ENCODE measurements at places on chromosomes 2 and 18. TPM values are rescaled to one million over a fixed set of nuclear protein-coding genes. Genes with fewer than 3 reads are reported as not detected.

DPP4 gene
- total RNA-seq, result 0.59 TPM

- DNase-seq, result no peak
Observed at GRCh38 chr2:200604571-200605255, 18.9 kb downstream of the AOX1 start.

DNA sequence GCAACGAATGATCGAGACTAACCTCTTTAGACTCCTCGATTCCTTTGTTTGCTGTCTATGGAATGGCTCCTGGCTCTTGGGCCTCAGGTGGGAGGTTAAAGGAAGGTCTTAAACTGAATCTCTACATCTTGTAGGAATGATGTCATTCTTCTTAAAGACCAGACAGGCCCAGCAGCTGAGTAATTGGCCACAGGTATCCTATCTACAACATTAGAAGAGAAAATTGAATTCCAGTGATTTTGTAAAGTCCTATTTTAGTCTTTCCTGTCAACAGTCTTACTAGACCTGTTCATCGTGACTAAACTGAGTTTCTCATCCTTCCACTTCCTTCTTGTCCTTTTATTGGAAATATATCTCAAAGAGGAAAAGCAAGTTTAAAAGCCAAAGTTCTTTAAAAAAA lies 274.8 kb downstream of the ALPK2 start:
- no peak for DNase-seq

DAW1 gene
- total RNA-seq, result 1.6 TPM

SCN9A gene
- total RNA-seq, result 47.3 TPM

GRCh38 chr2:3309496-3310355 lies 67.9 kb downstream of the EIPR1 start:
- no peak for DNase-seq

GRCh38 chr2:173118395-173118794 lies 42.7 kb downstream of the MAP3K20 start:
- no peak for DNase-seq

KCNIP3 gene
- 0.26 TPM for total RNA-seq

GRCh38 chr2:6683516-6683915 lies 182.2 kb downstream of the CMPK2 start:
- no peak for DNase-seq

DNA sequence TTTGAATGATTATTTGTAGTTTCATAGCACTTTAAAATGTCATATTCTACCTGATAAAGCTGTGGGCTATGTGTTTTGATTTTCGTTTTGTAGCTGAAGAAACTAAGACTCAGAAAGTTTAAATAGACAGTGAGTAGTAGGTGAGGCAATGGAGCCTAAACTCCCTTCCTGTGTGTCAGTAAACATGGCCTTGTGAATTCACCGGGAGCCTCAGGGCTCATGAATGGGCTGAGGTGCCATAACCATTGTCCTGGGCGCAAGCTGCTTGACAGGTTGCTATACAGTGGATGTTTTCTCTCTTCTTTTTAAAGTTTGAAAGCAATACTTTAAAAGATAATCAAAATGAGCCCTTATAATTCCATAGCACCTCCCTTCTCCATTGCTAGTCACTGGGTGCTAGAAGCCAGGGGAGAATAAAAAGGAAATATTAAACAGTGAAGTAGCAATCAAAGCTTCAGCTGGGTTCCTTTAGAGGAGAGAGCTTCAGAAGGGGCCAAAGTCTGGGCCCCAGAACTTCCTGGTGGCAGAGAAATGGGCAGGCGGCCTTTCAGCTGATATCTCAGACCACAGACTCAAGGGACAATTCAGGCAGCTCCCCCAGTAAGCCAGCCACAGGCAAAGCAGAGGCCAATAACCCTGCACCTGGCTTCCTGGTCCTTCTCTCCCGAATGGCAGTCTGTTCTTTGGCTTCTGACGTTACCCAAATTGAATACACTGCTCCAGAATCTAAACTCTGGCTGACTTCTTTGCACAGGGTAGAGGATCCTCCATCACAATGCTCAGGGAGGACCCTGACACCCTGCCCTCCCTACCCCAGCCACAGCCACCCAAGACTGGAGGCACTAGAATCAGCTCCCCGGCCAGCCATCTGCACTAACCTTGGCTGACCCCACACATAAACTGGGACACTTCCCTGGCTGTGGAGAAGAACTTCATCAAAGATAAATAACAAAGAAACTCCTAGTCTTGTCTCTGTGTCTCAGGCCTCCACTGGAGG lies 51.8 kb upstream of the NPAS2 start:
- DNase-seq, result no peak

- DNase-seq, result no peak
Observed at GRCh38 chr18:54197747-54198411, 26.6 kb downstream of the MBD2 start.

SLC66A3 gene
- total RNA-seq, result 12.1 TPM

- DNase-seq, result no peak
Observed at GRCh38 chr2:18339326-18339725, 221.1 kb downstream of the RDH14 start.

DNA sequence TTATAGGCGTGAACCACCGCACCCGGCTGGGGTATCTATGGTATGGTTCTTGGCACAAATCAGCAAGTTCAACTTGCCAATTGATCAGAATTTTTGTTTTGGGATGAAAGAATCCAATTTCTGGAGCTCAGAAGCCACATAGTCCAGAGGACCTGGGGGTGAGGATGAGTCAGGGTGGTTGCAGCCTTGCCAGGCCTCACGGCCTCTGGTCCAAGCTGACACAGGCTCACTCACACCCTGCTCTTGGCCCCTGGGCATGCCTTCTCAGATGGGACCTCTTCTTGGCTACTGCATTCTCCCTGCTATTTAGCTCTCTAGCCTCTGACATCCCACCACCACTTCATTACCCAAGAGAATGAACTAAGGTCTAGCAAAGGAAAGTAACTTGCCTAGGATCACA lies 16.3 kb downstream of the CAPG start:
- no peak for DNase-seq

DNA sequence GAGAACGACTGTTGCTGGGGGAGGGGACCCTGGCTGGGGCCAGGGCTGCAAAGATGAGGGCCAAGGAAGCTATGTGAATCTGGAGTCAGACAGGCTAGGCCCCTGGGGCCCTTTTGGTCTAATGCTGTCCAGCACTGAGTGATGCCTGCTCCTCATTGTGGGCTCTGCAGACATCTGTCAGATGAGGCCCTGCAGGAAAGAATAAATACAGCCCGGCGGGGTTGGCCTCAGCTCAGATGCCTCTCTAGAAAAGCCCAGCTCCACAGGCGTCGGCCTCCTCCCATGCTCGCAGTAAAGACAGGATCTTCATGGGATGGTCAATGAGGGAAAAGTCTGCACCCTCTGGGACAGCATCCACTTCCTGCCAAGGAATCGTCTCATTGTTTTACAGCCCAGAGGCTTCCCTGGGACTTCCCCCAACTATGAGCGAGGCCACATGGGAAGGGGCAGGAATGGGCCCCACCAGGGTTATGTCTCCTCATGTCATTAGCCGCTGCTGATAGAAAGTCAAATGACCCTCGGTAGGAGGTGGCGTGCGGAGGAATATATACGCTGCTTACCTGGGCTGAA lies 125.8 kb upstream of the GLI2 start:
- no peak for DNase-seq

ANKRD30B gene
- not detected for total RNA-seq

DNA sequence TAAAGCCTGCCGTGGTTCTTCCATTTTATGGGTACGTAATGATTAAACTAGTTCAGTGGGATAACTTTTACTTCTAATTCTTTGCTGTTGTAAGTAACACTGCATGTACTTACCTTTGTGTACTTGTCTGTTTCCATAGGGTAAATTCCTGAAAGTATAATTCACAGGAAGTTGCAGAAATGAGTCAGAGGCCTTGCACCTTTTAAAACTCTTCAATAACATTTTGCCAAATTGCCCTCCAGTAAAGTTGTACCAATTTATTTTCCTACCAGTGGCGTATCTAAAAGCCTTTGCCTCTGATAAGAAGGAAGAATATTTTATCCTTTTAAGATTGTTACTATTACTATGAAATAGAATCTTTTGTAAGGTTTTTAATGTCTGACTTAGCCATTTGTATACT lies 65.1 kb downstream of the CAB39 start:
- DNase-seq, result no peak

DNA sequence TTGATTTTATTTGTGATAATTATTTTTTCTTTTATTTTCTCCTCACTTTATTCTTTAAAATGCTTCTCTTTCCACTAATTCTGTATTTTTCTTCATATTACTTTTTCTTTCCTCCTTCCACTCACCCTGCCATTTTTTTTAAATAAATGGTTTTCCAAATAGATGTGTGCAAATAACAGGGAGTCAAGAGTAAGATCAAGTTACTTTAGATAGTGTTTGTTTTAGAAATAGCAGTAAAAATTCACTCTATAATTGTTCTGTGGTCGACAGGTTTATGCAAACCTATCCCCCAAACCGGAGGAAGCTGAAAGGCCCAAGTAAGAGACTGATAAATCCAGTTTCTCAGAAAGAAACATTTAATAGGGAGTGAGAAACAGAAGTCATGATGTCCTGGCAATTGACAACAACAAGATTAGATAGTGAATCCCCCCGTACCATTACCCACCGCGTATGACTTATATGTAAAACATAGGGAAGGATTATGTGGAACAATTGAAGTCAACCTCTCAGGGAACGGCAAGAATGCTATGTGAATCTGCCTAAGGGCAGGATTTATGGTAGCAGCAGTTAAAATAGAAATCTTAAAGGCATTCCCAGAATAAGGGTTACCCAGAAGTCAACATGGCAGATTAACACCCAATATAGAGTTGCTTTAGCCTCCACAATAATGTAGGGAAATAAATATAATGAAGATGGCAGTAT lies 75.5 kb downstream of the KYNU start:
- DNase-seq, result no peak

- DNase-seq, result no peak
Observed at GRCh38 chr18:49360582-49360981, 99.9 kb downstream of the DYM start.

CCDC74B gene
- 20.4 TPM for total RNA-seq

GRCh38 chr2:13651684-13652131 lies 935.0 kb downstream of the TRIB2 start:
- DNase-seq, result no peak

- no peak for DNase-seq
Observed at GRCh38 chr2:105397025-105397722, 1.7 kb downstream of the FHL2 start.

DNA sequence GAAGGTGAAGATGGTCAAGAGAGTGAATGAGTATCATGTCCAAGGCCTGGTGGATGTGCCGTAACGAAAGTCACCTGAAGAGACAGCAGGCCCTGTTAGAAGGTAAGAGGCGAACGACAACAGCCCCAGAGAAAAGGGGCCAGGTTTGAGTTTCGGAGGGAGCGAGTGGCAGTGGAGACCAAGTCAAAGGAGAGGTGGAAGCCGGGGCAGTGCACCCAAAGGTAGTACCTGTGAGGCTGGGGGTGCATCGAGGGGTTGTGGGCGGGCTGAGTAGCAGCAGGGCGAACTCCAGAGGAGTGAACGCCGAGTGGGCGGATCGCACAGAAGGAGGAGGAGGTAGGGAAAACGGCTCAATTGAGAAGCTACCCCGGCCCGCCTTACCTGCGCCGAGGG lies 358 bp downstream of the USP37 start:
- no peak for DNase-seq

FOXD4L1 gene
- total RNA-seq, result not detected

GRCh38 chr2:223019987-223020717 lies 31.8 kb upstream of the KCNE4 start:
- no peak for DNase-seq

MERTK gene
- 12.3 TPM for total RNA-seq

DNA sequence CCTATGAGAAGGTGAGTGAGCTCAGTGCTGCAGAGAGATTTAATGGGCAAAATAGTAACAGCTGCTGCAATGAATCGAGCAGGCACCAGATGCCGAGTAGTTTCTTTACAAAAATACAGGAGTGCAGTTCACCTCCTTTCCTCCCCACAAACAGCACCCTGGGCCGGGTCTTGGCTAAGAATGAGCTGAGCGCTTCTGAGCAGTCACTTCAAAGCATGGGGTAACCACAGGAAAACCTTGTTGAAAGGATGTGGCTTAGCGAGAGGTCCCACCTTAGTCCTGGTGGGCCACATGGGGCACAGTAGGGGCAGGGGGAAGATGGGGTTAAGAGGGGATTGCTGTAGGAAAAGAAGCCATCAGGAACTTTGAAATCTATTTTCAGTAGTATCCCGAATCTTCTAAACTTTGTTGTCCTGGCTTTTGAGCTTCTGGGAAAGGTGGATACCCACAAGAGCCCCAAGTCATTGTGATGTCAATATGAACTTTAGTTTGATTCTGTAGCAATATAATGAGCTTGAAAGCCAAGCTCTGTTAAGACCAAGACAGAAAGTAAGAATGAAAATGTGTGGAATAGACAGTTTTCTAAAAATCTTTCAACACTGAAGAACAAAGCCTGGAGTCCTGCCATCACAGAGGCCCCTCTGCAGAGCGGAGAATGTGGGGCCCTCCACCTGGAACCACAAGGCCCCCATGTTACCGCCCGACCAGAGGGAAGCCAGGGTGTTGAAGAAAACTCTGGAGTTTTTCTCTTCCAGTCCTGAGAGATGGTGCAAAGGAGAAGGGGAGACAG lies 101.0 kb upstream of the ZNF236 start:
- DNase-seq, result no peak

DNA sequence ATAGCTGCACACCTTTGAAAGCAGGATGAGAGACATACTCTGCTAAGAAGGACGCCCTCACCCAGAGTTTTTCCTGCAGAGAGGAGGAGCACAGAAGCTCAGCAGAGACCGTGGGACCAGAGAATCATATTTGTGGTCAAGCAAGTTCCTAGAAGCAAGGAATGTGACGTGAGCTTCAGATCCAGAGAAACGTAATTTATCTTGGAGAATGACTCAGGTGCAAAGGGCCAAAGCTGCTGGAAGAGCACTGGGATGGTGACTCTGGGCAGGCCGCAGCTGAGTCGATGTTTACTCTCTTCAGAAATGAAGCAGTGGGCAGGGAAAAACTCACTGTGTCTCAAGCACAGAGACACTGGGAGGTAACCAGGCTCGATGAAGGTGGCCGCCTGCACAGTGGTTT lies 50.1 kb upstream of the IGFBP2 start:
- DNase-seq, result no peak
